ENCODE measurements at places on chromosomes 13 and 19. TPM values are rescaled to one million over a fixed set of nuclear protein-coding genes. Genes with fewer than 3 reads are reported as not detected.

GRCh38 chr19:3538965-3539755 is at the start of gene TEKTIP1:
Gene TEKTIP1, plus strand, starts transcription at chr19:3539174. Its CDS starts 4 bp downstream, at chr19:3539178.
- no peak within 1 kb of the TSS for H3K27ac ChIP-seq
- no peak within 1 kb of the TSS for H3K4me3 ChIP-seq

DNA sequence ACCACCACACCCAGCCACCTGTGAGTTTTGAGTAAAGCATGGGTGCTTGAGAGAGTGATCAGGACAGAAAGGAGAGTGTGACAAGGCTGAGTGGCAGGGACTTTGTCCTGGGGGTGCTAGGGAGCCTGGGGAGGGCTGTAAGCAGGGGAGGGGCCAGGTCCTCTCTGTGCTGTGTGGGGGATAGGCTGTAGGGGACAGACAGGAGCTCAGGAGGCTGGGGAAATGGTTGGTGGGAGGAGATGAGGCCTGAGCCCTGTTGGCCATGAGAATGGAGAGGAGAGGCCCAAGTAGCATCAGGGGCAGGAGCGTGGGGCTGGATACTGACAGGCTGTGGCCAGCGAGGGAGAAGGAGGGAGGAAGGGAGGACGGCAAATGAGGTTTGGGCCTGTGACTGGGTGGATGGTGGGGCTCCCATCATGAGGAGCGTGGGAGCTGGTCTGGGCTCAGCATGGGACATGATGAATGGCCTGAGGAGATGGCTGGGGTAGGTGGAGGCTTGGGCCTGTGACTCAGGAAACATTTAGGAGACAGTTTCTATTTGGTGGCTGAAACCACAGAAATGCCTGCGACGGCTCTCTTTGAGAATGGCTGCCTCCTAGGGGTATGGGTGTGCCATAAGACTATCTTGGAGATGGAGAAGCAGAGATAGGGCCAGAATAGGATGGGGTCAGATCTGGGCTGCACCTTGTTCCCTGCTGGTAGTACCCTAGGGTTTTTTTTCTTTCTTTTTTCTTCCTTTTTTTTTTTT is 25.0 kb downstream of the GRIN2D start:
- peak overlapping the region; percentile 89 for H3K27ac ChIP-seq
- H3K4me1 ChIP-seq = peaks cover 40% of the 10 kb centered on the region
- H3K27me3 ChIP-seq = peaks cover 33% of the 10 kb centered on the region
- H3K4me3 ChIP-seq = peak overlapping the region; percentile 74

DNA sequence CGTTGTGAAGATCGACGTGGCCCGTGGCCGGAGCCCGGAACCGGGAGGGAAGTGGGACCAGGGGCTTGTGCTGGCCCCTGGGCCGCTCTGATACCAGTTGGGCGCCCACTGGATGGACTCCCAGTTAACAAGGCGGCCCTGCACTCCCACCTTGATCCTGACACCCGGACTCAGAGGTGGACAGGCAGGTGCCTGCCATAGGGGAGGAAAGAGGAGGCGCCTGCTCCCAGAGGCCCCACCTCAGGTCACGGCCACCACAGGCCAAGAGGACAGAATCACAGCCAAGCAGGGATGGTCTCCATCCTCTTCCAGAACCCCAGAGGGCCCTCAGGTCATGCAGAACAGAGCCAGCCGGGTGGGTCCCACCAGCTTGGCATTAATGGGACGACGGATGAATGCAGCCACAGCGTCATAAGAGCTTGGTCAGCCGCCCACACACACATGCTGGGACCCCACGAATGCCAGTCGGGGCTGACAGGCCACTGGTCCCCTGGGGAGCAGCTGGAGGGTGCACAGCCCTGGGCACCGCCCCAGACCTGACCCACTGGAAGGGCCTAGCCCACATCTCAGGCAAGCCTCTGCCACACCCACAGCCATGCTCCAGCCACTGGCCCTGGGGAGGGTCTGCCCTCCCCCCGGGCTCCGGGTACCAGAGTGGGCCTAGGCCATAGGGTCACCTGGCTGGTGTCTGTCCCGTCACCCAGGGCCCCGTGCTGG is 9.6 kb upstream of the KLF16 start:
- peaks cover 11% of the 10 kb centered on the region for H3K36me3 ChIP-seq
- H3K4me1 ChIP-seq = peaks cover 43% of the 10 kb centered on the region
- no peaks in the 10 kb centered on the region for H3K27me3 ChIP-seq
- H3K27ac ChIP-seq = no peak overlapping the region
- no peak overlapping the region for H3K4me3 ChIP-seq
- DNase-seq = no peak

DNA sequence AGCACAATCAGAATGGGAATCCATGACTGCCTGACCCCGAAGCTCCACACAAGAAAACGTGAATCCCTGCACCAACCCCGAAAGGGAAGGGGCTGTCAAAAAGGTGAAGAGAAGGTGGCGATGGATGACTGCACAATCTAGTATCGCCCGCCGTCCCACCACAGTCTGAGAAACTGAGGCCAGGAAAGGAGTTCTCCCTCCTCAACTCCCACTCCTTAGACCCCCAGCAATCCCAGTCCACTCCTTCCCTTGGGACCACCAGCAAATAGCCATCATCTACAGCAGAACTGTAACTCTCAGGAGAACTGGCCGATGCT is 451 bp downstream of the NOSIP start:
- peaks cover 28% of the 10 kb centered on the region for H3K4me1 ChIP-seq
- peaks cover 11% of the 10 kb centered on the region for H3K36me3 ChIP-seq
- DNase-seq = no peak
- no peaks in the 10 kb centered on the region for H3K27me3 ChIP-seq

GRCh38 chr13:75495938-75496337 is 14.0 kb upstream of the TBC1D4 start:
- no peak overlapping the region for H3K4me3 ChIP-seq
- H3K27ac ChIP-seq = no peak overlapping the region
- H3K27me3 ChIP-seq = peaks cover 15% of the 10 kb centered on the region
- no peaks in the 10 kb centered on the region for H3K36me3 ChIP-seq

DNA sequence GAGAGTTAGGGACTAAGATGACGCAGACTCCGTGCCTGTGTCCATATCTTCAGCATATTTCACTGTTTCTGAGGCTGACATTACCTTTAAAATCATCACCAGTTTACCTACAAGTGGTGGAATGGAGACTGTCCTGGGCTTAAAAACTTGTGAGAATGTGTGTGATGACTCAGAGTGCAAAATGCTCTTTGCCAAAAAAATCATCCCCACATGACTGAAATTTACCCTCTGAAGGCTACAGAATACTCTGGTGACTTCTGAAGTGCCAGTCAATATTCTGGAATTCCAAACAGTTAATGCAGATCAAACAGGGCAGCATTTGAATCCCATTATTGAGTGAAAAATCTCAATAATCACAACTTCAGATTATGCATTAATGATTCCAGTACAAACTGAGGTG is 901.4 kb downstream of the EFNB2 start:
- no peak for DNase-seq
- no peak overlapping the region for H3K4me3 ChIP-seq
- H3K27ac ChIP-seq = no peak overlapping the region
- no peaks in the 10 kb centered on the region for H3K4me1 ChIP-seq

GRCh38 chr13:100534147-100534843 is 54.3 kb downstream of the GGACT start:
- H3K4me1 ChIP-seq = peaks cover 9% of the 10 kb centered on the region
- peaks cover 1% of the 10 kb centered on the region for H3K36me3 ChIP-seq
- peak; percentile 7 for DNase-seq
- H3K27me3 ChIP-seq = no peaks in the 10 kb centered on the region
- no peak overlapping the region for H3K27ac ChIP-seq

DNA sequence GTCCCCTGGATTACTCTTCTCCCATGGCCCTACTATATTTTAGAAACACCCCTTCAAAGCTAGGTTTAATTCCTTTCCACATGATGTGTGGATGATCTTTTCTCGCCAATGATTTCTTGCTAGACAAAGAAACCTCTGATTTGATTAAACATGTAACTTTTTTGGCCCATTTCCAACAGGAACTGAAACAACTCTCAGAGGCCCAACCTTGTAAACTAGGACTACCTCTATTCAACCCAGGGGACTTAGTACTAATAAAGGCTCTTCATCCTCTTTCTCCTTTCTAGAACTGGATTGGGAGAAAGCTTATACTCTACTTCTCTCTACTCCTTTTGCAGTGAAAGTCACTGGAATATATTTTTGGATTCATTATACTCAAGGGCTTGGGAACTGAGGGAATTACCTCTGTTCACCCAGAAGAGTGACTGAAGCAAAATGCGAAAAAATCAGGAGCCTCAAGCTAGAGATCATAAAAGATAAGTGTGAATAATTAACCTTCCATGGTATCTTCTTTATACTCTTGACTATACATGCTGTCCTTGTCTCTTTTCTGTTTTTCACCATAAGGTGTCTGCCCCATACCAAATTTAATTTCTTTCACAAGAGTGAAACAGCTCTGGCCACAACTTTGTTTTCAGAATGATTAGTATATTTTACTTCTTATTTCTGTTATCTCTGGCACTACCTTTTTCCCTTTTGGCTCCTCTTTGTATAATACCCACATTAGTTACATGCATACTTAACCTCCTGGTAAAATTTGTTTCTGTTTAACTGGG is 977.6 kb downstream of the SLITRK5 start:
- no peak overlapping the region for H3K4me3 ChIP-seq
- no peaks in the 10 kb centered on the region for H3K36me3 ChIP-seq
- H3K27ac ChIP-seq = no peak overlapping the region
- no peaks in the 10 kb centered on the region for H3K4me1 ChIP-seq
- no peaks in the 10 kb centered on the region for H3K27me3 ChIP-seq

DNA sequence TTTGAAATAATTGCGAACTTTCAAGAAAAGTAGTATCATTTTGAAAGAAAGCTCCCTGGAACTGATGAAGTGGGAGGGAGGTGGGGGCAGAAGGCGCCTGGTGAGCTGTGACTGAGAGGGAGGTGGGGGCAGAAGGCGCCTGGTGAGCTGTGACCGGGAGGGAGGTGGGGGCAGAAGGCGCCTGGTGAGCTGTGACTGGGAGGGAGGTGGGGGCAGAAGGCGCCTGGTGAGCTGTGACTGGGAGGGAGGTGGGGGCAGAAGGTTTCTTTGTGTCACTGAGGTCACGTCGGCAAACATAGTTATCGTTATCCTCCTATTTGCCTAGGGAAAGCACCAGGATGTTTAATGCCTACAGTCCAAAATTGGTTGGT is 24.2 kb downstream of the C2CD4C start:
- no peak overlapping the region for H3K27ac ChIP-seq
- H3K36me3 ChIP-seq = peaks cover 1% of the 10 kb centered on the region
- peaks cover 45% of the 10 kb centered on the region for H3K27me3 ChIP-seq
- H3K4me3 ChIP-seq = no peak overlapping the region
- DNase-seq = no peak
- peaks cover 10% of the 10 kb centered on the region for H3K4me1 ChIP-seq

- peak; percentile 76 for DNase-seq
- no peaks in the 10 kb centered on the region for H3K27me3 ChIP-seq
- peak overlapping the region; percentile 96 for H3K27ac ChIP-seq
- peaks cover 64% of the 10 kb centered on the region for H3K4me1 ChIP-seq
- H3K4me3 ChIP-seq = peak overlapping the region; percentile 77
- peaks cover 18% of the 10 kb centered on the region for H3K36me3 ChIP-seq
Measured at GRCh38 chr19:41546386-41546789, 29.6 kb upstream of the CEACAM21 start.

GRCh38 chr13:46352805-46353204 is 34.2 kb downstream of the RUBCNL start:
- H3K4me1 ChIP-seq = peaks cover 15% of the 10 kb centered on the region
- no peak for DNase-seq
- H3K36me3 ChIP-seq = peaks cover 23% of the 10 kb centered on the region
- H3K27me3 ChIP-seq = no peaks in the 10 kb centered on the region
- H3K4me3 ChIP-seq = no peak overlapping the region
- H3K27ac ChIP-seq = no peak overlapping the region

Gene ATP8A2
- 0.28 TPM for total RNA-seq

Gene VMAC
- 7.0 TPM for total RNA-seq

Gene ZNF471
- total RNA-seq = 0.77 TPM

Gene HSD17B14
- 0.38 TPM for total RNA-seq

Gene THSD8
- 29.8 TPM for total RNA-seq
